ENCODE measurements at places on chromosomes 6 and 20. TPM values are rescaled to one million over a fixed set of nuclear protein-coding genes. Genes with fewer than 3 reads are reported as not detected.

The TBXT gene
- not detected for total RNA-seq

The OOEP gene
- total RNA-seq: not detected

The CNKSR3 gene
- 1.8 TPM for total RNA-seq

The CPNE5 gene
- not detected for total RNA-seq

The FITM2 gene
- total RNA-seq: 3.6 TPM

The SIRPD gene
- total RNA-seq: not detected

The TMEM217 gene
- 2.5 TPM for total RNA-seq

The MCHR2 gene
- not detected for total RNA-seq

The MLN gene
- not detected for total RNA-seq

The TMC2 gene
- not detected for total RNA-seq

The POM121L2 gene
- total RNA-seq: not detected

The PPT2 gene
- total RNA-seq: 26.9 TPM

The OR2H1 gene
- total RNA-seq: not detected

Data from epithelial cell of alveolus of lung (primary cell).